ENCODE measurements at places on chromosomes 16 and 17.

DNA sequence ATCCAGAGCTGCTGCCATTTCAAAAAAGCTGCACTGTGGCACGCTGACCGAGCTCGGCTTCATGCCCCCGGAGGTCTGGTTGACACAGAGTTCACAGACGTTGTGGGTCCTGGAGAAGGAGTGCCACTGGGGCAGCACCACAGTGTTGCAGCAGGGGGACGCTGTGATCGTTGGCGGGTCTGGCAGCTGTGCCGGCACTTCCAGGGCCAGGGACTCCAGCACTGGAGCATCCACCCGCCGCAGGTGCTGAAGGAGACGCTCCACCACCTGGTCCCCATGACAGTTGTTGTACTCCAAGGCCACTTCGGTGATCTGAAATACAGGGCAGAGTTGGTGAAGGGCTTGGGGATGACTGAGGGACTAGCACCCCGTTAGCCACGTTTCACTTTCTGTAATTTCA is 23.5 kb downstream of the SNN start:
- no peak for DNase-seq

DNA sequence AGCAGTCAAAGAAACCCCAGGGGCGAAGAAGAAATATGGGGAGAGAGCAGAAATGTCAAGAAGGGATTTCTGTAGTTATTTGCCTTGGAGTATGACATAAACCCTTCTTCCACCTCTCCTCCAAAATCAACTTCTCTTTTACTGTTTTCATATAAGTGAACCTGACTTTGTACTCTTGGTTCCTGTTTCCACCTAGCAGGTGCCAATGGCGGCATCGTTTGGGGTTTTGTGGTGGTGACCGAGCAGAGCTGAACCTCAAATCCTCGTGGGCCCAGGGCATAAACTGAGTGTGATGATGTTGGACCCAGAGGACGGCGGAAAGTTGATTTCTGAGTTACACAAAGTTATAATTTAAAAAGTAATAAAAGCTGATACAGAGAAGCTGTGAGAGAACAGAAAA is 39.6 kb upstream of the PSMD7 start:
- no peak for DNase-seq

GRCh38 chr16:12744860-12745259 is 58.8 kb downstream of the CPPED1 start:
- no peak for DNase-seq

DNA sequence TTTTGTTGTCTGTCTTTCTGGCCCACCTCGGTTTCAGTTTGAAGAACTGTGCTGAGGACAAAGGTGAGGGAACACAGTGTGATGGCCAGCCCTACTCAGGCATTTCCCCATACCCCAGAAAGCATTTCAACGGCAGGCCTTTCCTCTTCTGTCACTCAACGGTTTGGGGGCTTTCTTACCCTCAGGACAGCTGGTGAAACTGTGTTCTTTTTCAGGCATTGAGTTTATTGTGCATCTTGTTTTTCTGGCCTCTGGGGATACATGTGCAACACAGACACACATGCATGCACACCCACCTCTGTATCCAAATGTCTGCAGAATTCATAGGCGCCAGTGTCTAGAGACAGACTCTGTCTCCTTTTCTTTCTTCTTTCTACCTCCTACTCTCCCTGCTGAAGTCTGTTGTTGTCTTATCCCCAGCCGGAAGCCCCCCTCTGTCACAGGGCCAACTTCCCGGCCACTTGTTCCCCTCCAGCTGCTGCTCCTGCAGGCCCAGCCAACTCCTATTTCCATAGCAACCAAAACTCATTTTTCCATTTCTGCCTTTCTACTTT is 17.0 kb downstream of the CHD9 start:
- no peak for DNase-seq

- no peak for DNase-seq
Measured at GRCh38 chr16:54050459-54051210, 236.0 kb downstream of the IRX3 start.

- DNase-seq: no peak
Measured at GRCh38 chr16:73955702-73956101, 340.9 kb upstream of the PSMD7 start.

DNA sequence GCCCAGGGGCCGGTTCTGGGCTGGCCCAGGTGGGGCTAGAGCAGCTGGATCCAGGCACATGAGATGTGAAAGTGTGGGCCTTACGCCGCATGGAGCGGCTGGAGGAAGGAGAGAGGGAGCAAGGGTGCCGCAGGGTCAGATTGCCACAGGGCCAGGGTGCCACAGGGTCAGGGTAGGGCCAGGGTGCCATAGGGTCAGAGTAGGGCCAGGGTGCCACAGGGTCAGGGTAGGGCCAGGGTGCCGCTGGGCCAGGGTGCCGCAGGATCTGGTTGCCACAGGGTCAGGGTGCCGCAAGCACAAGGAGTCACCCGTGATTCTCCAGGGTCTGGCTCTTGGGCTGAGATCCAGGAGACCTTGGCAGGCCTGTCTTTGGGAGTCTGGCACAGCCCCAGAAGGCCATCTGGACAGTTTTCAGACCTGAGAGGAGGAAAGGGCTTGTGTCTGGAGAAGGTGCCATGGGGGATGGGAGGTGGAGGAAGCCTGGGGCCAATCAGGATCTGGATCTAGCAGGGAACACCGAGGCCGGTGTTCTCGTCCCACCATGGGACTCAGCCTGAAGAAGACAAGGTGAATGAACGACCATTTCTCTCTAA is 13.1 kb upstream of the LASP1NB start:
- no peak for DNase-seq

GRCh38 chr17:37100231-37100630 is 151.5 kb downstream of the AATF start:
- DNase-seq: no peak

DNA sequence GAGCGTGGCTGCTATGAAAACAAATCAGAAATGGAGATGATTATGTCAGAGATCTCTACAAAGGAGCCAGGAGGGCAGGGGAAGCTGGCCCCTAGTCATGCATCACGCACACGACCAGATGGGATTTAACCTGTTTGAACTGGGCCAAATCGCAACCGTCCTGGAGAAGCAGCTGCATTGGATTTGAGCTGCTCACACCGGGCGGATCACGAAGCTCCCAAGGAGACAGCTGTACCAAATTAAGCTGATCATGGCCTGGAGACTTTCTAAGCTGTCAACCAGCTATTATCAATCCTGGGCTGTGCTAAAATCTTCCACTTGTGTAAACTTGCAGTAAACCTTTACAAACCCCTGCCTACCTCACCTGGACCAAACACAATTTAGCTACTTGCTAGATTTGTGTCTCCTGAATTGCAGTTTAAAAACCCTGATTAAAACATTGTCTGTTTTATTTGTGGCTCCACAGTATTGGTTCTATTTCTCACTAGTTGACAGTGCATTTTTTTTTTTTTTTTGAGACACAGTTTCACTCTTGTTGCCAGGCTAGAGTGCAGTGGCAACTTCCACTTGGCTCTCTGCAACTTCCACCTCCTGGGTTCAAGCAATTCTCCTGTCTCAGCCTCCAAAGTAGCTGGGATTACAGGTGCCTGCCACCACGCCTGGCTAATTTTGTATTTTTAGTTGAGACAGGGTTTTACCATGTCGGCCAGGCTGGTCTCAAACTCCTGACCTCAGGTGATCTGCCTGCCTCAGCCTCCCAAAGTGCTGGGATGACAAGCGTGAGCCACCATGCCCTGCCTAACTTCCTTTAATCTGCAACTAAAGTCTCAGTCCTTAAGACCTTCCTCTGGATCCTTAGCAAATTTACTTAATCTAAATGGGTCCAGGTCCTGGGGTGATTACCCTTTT is 98.3 kb upstream of the GRIN2A start:
- DNase-seq: no peak

- no peak for DNase-seq
Measured at GRCh38 chr16:23079675-23080301, 69.5 kb downstream of the USP31 start.

GRCh38 chr17:38877130-38877851 is 7.4 kb downstream of the LASP1 start:
- no peak for DNase-seq

DNA sequence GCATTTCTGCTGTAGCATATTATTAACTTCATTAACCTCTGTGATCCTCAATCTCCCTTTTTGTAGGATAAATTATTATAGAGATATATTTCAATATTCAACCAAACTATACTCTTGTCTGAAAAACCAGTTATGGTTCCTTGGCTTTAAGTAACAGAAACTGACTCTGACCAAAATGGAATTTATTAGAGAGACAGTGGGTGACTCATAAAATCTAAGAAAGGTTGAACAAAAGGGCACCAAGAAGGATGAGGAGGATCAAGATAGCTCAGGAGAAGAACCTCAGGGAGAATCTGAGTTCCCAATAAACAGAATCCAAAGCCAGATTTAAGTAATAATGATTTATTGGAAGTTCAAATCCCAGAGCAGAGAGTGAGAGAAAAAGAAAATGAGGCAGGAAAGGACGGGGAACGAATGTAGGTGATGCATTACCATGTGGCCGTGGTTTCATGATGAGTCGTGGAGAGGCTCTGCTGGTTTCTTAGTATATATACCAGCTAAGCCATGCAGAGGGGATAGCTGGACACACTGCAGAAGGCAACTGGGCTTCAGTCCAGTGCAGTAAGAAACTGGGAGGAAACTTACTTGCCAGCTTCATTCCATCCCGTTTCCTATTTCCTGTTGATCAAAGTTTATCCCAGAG is 151.5 kb upstream of the GOT2 start:
- no peak for DNase-seq

DNA sequence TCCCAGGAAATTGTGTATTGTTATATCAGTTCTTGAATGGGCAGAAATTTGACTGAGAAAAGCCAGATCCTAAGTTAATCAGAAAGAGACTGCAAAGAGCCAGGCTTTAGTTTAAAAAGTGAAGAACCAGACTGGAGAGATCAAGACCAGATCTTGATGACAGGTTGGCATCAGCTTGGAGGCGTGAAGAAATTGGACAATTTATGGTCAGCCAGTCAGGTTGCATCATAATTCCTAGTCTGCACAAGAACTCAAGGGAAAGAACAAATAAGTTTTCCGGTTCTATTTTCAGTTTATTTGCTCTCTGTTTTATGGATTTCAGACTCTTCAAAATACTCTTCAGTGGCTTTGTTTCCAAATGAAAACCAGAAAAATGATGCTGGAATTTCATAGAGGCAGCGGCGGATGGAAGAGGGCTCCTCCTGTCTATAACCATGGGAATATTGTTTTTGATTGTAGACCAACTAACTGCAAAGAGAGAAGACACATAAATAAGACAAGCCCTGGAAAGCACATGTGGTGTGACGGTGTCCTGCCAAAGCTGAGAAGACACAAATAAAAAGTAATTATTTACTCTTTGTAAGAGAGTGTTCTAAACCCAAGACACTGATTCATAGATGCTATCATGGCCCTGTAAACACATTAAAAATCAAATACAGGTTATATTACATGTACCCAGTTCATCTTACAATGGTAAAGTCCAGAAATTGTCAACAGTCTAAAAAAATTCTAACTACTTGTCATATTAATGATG is 91.7 kb downstream of the PCTP start:
- no peak for DNase-seq

DNA sequence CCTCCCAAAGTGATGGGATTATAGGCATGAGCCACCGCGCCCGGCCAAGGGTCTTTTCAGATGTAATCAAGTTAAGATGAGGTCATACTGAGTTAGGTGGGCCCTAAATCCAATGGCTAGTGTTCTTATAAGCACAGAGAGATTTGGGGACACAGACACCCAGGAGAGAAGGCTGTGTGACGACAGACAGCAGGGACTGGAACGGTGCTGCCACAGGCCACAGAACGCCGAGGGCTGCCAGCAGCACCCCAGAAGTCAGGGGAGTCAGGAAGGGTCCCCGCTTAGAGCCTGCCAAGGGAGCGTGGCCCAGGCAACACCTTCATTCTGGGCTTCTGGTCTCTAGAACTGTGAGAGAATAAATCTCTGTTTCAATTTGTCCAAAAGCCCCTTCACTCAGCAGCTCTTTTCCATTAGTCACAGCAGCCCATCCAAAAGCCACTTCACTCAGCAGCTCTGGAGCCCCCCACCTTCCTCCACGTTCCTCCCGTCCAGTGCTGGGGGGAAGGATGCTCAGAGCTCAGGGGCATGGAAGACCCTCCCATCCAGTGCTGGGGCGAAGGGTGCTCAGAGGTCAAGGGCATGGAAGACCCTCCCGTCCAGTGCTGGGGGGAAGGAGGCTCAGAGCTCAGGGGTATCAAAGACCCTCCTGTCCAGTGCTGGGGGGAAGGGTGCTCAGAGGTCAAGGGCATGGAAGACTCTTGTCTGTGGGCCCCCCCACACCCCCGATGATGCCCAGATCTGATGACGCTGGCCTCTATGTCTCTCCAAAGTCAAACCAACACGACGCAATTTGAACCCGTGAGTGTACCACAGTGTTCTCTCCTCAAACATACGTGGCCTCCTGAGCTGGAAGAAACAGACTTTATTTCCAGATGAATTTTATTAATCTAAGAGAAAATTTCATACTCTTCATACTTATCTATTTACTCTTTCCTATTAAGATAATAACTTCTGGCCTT is 11.9 kb downstream of the RAB40B start:
- DNase-seq: no peak

DNA sequence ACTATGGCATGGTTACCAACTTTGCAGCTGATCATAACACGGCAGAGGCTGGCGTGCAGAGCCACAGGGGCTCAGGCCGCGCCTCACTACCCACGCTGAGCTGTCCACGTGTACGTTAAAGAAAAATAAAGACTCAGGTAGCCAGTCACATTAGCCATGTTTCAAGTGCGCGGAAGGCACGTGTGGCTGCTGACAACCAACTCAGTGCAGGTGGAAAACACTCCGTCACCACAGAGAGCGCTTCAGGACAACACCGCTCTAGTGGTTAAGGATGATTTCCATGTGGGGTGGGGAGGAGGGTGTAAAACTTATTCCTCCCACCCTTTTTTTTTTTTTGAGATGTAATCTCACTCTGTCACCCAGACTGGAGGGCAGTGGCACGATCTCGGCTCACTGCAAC is 33.8 kb downstream of the ZCCHC14 start:
- no peak for DNase-seq

- DNase-seq: no peak
Measured at GRCh38 chr16:77785373-77785764, 3.0 kb upstream of the VAT1L start.

DNA sequence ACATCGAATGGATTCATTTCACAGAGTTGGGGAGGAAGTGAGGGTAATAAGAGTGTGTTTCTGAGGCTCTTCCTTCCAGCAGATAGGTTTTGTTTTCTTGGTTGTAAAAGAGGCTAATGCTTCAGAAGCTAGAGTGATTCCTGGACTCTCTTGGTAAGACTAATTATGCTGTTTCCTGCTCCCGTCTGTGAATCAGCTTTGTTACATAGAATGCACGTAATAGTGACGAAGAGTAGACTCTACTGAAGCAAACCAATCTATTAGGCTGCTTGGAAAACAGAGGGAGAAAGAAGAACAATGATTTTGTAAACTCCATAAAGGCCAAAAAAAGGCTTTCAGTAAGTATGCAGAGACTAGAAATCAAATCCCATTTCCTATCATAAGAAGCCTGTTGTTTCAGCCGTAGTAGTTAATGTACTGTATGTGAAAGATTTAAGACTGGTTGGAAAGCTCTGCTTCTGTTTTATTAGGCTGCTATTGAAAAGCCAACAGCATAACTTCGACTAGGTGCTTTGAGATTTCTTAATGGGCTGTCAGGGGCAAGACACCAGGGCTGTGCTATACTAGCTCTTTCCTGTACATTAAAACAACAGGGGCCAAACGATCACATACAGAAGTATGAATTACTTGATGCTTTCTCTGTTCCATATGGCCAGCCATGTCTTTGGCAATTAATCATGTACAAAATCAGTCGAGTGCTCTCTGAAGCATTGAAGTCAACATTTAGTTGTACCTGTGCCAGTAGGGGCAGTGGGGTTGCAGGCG is 219.0 kb downstream of the FTO start:
- no peak for DNase-seq
